ENCODE measurements at places on chromosomes 16 and 17. TPM values are rescaled to one million over a fixed set of nuclear protein-coding genes. Genes with fewer than 3 reads are reported as not detected.

GLP2R gene
- total RNA-seq, result not detected

GP1BA gene
- total RNA-seq, result not detected

DNA sequence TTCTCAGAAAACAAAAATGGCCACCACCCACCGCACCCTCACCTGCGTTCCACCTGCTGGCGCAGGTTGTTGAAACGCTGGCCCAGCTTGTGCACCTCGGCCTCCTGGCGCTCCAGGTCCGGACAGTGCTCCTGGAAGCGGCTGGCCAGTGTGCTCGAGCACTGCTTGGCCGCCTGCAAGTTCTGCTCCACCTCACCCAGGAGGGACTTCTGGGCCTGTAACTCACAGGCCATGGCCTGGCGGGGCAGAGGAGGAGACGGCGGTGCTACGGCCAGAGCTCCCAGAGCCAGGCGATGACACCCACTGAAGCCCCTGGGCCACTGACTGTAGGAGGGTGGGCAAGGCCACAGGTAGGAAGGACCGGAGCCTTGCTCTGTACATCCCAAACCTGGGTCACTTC is 43.4 kb downstream of the UBN1 start:
- DNase-seq, result no peak

TMEM204 gene
- not detected for total RNA-seq

- no peak for DNase-seq
Observed at GRCh38 chr16:53775821-53776431, 72.0 kb downstream of the FTO start.

DNA sequence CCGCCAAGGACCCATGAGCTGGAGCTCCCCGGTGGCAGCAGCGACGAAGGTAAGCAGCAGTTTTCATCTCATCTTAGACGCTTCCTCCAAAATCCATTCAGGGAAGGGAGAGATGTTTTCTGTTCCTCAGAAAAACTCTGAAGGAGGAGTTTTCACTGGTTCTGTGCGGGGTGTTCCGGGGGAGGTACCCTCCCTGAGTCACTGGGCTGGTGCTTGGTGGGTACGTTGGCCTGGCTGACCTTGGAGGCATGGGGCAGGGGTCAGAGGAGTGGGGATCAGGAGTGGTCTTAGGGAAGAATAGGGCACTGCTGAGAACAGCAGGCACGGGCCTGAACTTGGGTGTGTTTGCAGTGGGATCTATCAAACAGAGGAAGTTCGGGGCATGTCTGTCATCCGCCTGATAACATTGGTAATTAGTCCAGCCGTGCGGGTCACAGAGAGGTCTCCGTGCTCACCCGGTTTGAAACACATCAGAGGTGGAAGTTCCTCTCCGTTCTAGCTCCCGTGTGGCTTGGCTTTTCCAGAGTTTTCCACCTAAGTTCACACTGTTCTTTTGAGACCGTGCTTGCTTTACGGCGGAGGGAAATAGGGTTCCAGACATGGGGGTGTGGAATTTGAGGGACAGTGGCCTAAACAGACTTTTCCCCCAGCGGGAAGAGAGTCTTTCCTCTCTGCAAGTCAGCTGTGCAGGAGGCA is 59.6 kb upstream of the CIBAR2 start:
- DNase-seq, result no peak

DNA sequence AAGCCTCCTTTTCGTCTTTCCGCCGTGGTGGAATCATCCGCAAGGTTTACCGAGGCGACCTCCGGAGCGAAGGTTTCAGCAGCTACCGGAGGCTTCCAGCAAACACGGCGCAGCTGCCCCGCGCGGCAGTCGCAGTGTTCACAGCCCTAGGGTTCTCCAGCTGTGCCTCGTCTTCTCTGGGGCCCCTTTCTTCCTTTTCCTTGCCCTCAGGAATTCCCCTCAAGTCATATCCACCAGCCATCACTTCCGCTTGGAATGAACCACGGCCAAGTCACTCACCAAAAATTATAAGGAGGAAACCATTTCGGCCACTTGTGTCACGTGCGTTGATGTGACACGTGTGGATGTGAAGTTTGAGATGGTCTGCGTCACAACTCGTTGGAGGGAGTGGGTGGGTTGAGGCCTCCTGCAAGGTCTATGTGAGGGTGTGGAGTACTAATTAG is 636 bp upstream of the ERN1 start:
- DNase-seq, result no peak

GRCh38 chr17:34579979-34580684 is 750 bp downstream of the TMEM132E start:
- DNase-seq, result peak; percentile 84

All from H7 (cell line).